Osteoblast (primary cell): ENCODE measurements at places on chromosomes 12 and 14.

DNA sequence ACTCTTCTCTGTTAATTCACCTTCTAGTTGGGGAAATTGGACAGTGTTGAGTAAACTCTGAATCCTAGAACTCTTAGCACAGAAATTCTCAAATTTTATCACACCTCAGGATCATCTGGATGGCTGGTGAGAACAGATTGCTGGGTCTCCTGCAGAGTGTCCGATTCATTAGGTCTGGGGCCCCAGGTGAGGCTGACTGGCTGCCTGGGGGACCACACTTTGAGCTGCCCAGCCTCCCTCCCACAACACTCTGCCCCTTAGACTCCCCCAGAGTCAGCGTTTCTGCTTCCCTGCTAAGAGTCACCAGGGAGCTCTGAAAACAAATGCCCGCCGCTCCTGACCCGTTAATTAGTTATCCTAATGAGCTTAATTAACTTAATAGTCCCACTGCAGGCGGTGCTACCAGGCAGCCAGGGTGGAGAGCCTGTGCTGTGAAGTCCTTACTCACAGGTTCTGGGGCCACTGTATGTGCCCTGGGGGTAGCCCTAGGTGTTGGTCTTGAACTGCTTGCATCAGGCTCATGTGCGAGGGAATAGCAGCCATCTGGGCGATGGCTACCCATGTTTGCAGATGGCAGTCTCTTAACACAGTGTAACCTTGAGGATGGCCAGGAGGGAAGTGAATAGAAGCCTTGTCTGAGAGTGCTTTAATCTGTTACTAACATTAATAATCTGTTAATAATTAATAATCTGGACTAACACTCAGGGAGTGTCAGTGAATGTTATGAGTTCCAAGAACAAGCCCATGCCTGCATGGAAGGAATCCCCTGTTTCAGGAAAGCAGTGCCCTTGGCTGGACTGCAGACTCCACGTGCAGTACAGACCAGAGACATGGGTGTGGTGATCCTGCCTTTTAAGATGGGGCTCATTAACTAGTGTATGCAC lies 35.6 kb downstream of the AACS start:
- DNase-seq, result no peak

- peak; percentile 81 for DNase-seq
Measured at GRCh38 chr14:104771918-104772706, 19.2 kb downstream of the SIVA1 start.

GRCh38 chr14:101233391-101233790 lies 327.9 kb upstream of the DIO3 start:
- DNase-seq, result peak; percentile 45

DNA sequence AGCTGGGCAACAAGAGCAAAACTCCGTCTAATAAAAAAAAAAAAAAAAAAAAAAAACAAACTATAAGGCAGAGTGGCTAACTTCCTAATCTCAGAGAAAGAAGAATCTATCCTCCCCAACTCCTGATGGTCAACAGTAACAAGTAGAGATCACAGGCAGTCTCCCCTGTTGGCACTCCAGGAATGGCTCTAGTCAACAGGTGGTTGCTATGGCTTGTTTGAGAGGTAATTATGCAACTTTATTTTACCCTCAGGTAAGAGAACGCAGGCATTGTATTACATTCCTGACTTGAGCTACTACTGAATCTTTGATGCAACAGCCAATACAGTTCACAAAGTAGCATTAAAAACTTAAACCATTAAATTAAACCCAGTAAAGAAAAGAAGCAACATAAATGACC lies 180.3 kb downstream of the DICER1 start:
- DNase-seq, result no peak

GRCh38 chr14:87254331-87254874 lies 738.6 kb downstream of the GALC start:
- no peak for DNase-seq

GRCh38 chr12:54352891-54353874 lies 11.1 kb downstream of the GPR84 start:
- peak; percentile 77 for DNase-seq

- no peak for DNase-seq
Measured at GRCh38 chr12:14795028-14795448, 8.2 kb downstream of the WBP11 start.

DNA sequence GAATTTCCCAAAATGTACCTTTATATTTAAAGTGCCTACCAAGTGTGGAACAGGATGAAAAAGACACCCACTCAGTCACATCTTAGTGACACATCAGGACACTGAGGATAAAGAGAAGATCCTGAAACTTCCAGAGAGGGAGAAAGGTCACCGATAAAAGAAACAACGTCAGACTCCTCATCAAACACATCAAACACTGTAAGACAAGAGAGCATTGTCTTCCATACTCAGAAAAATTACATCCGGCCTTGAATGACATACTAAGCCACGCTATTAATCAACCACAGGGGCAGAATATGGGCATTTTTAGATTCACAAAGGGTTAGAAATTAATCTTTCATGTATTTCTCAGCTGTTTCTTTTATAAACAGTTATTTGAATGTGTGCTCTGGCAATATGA lies 490.3 kb downstream of the APAF1 start:
- no peak for DNase-seq

DNA sequence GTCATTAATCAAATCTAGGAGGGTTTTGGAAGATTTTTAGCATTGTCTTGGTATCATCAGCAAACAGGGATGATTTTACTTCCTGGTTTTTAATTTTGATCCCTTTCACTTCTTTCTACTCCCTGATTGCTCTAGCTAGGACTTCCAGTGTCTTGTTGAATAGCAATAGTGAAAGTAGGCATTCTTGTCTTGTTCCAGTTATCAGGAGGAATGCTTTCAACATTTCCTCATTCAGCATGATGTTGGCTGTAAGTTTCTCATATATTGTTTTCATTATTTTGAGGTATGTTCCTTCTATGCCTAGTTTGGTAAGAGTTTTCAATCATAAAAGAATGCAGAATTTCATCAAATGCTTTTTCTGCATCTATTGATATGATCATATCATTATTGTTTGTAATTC lies 244.2 kb upstream of the CLEC14A start:
- no peak for DNase-seq

- no peak for DNase-seq
Measured at GRCh38 chr12:4934407-4935035, 24.8 kb downstream of the KCNA1 start.
